ENCODE measurements at places on chromosomes 4 and X. TPM values are rescaled to one million over a fixed set of nuclear protein-coding genes. Genes with fewer than 3 reads are reported as not detected.

DNA sequence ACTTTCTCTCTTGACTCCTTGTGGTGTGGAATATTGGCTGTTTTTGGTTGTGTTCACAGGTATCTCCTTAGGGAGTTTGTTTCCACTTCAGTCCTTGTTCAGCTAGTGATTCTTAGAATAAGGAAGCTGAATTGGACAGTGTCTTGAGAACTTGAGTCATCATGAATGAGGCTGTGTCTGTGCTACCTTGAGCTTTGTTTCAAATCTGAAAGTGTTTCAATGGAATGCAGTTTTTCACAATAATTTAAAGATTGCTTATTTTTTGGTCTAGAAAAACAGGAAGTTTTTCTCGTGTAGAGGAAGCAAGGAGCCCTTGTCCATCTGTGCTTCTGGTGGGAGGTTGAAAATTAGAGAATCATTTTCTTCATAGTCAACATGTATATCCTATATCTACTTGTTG is 76.5 kb downstream of the ZNF518B start:
- H3K4me1 ChIP-seq, result no peaks in the 10 kb centered on the region
- H3K36me3 ChIP-seq, result no peaks in the 10 kb centered on the region
- no peak overlapping the region for H3K27ac ChIP-seq

DNA sequence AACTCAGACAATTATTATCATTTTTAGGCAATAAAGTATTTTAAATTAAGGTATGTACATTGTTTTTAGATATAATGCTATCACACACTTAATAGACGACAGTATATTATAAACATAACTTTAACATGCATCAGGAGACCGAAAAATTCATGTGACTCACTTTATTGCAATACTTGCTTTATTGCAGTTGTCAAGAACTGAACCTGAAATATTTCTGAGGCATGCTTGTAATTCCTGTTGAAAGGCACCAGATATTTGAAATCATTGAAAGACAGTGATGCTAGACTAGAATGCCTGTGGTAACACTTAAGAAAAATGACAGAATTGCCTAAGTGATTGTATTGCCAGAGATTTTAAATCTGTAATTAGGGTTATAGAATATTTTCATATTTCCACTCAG is 175.6 kb upstream of the MAGEB2 start:
- H3K36me3 ChIP-seq, result no peaks in the 10 kb centered on the region
- H3K4me1 ChIP-seq, result no peaks in the 10 kb centered on the region
- no peak overlapping the region for H3K4me3 ChIP-seq
- H3K27ac ChIP-seq, result no peak overlapping the region
- no peak for DNase-seq

DNA sequence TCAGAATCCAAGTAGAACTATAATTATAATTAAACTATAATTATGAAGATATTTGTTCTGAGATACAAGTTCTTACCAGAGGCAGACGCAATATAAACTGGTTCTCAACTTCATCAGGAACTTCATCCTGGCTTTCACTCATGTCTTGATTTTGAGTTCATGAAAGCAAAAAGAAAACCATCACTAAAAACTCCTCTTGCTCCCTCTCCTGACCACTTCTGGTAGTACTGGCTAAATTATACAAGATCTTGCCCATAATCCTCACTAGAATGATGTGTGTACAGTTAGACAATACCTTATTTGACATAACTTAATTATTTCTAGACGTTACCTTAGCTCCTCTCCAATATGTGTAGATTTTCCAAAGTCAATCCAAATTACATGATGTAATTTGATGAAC is 3.7 kb downstream of the TAF7L start:
- H3K4me1 ChIP-seq, result no peaks in the 10 kb centered on the region
- H3K27ac ChIP-seq, result no peak overlapping the region
- no peaks in the 10 kb centered on the region for H3K36me3 ChIP-seq
- H3K27me3 ChIP-seq, result peaks cover 1% of the 10 kb centered on the region
- no peak overlapping the region for H3K4me3 ChIP-seq

DNA sequence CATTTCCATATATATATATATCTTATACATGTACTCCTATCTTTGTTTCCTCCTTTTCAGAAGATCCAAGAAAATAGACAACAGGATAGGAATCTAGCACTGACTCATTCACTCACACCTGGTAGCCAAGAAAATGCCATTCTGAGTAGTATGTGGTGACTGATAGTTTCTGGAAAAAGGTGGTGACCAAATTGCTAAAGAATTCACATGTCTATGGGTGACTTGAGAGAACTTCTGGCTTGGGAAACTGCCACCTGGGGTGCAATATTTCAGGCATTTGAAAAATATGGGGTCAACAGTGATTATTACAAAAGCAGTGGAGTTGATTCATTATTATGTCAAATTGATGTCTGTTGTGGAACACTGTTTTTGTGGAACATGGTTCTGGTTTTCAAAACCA is 605.1 kb downstream of the PCDH18 start:
- H3K36me3 ChIP-seq, result no peaks in the 10 kb centered on the region
- H3K4me3 ChIP-seq, result no peak overlapping the region
- H3K27me3 ChIP-seq, result no peaks in the 10 kb centered on the region
- H3K4me1 ChIP-seq, result no peaks in the 10 kb centered on the region

Gene REELD1
- total RNA-seq, result not detected

Gene TNIP3
- 1.8 TPM for total RNA-seq

- peaks cover 13% of the 10 kb centered on the region for H3K4me1 ChIP-seq
- no peak for DNase-seq
- H3K27ac ChIP-seq, result no peak overlapping the region
- H3K27me3 ChIP-seq, result peaks cover 10% of the 10 kb centered on the region
- no peak overlapping the region for H3K4me3 ChIP-seq
- no peaks in the 10 kb centered on the region for H3K36me3 ChIP-seq
Observed at GRCh38 chrX:139554376-139554775, 23.8 kb downstream of the F9 start.

Gene ARHGEF38
- not detected for total RNA-seq

Gene XPNPEP2
- 0.21 TPM for total RNA-seq

Gene PDE6B
- total RNA-seq, result 18.1 TPM

- H3K4me1 ChIP-seq, result peaks cover 38% of the 10 kb centered on the region
- DNase-seq, result peak; percentile 27
- H3K36me3 ChIP-seq, result no peaks in the 10 kb centered on the region
- no peak overlapping the region for H3K4me3 ChIP-seq
- no peaks in the 10 kb centered on the region for H3K27me3 ChIP-seq
Observed at GRCh38 chrX:124211312-124211942, 121.0 kb upstream of the TEX13D start.

DNA sequence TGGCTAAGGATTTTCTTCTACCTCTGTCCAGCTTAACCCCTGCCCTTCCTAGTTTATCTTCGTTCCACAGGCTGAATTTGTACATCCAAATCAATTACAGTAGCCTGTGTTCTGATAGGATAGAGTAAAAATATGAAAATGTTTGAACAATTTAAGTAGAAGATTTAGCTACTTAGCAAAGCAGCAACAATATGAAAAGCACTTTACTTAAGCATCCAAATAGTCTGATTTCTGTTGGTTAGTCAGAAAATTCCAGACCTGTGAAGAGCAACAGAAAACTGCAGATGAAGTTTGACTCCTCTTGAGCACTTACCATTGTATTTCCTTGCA is 2.0 kb downstream of the ARSJ start:
- H3K36me3 ChIP-seq, result no peaks in the 10 kb centered on the region
- H3K27me3 ChIP-seq, result peaks cover 34% of the 10 kb centered on the region
- H3K27ac ChIP-seq, result no peak overlapping the region
- peaks cover 11% of the 10 kb centered on the region for H3K4me1 ChIP-seq

Gene RTL5
- total RNA-seq, result 0.10 TPM

Gene MAGEA12
- total RNA-seq, result not detected

- peaks cover 3% of the 10 kb centered on the region for H3K27me3 ChIP-seq
- no peak for DNase-seq
- H3K36me3 ChIP-seq, result no peaks in the 10 kb centered on the region
- H3K4me3 ChIP-seq, result no peak overlapping the region
- H3K27ac ChIP-seq, result no peak overlapping the region
- H3K4me1 ChIP-seq, result no peaks in the 10 kb centered on the region
Observed at GRCh38 chr4:72896515-72896914, 173.0 kb downstream of the COX18 start.
